ENCODE measurements at places on chromosomes 16 and 17.
A peak's percentile ranks its signal among the peaks of the same experiment; 100 is the strongest.

DNA sequence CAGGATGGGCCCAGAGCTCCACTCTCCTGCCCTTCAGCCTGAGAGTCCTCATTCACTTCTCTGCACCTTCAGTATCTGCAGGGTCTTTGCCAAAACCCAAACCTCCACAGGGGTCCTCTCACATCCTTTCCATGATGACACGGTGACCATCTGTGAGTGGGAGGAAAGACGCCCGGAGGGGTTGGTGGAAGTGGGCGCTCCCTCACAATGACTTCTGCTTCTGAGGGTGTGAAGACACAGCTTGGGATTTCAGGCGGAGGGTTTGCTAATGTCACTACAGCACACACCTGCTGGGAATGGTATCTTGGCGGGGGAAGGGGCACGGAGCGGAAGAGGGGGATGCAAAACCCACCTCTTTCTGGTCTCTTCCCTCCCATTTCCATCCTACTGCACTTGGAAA lies 115.1 kb upstream of the SDK2 start:
- no peak for DNase-seq

GRCh38 chr17:49365667-49366066 lies 3.6 kb upstream of the ZNF652 start:
- peak; percentile 17 for DNase-seq

- no peak for DNase-seq
These were observed 98.7 kb upstream of the ZNF469 start for GRCh38 chr16:88284101-88284500.

DNA sequence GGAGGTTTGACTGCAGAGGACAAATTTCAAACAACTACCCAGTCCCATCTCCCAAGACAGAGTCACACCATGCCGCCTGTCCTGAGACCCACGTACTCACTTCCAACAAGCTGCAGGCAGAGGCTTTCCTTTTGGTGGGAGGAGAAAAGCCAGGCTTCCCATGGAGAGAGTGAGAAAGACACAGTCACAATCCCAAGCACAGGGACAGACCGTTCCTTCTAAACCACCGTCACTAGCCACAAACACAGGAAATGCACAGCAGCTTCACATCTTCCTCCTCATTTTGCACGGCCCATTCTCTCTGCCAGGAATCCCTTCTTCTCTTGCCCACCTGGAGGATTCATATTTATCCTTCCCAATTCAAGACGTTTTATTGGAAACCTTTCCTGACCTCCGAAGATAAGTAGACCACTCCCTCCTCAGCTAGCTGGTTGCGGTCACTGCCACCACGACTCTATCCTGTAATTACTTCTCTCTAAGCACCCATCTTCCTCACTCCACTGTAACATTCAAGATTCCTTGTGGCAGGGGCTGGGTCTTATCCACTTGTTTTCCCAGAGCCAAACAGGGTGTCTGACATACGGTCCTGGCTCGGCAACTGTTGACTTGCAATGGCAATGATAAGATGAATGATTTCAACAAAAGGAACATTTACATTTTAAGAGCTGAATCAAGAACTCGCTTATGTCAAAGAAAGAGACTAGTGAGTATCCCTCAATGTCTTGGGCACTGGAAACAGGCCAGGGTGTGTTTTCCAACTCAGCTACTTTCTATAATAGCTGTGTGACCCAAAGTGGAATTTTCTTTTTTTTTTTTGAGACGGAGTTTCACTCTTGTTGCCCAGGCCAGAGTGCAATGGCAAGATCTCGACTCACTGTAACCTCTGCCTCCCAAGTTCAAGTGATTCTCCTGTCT lies 87.6 kb downstream of the XYLT1 start:
- DNase-seq, result no peak

DNA sequence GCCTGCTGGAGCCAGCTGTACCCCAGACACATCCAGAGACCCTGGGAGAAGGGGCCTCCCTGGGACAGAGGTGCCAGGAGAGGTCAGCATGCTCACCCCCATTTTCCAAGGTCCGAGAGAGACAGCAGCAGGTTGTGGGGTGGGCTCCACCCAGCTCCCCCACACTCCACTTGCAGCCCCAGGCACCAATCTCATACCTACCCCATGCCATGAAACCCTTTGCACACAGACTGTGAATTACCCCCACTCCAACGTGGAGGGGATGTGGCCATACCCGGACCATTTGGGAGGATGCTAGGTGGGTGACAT lies 34.0 kb downstream of the ZFPM1 start:
- no peak for DNase-seq

DNA sequence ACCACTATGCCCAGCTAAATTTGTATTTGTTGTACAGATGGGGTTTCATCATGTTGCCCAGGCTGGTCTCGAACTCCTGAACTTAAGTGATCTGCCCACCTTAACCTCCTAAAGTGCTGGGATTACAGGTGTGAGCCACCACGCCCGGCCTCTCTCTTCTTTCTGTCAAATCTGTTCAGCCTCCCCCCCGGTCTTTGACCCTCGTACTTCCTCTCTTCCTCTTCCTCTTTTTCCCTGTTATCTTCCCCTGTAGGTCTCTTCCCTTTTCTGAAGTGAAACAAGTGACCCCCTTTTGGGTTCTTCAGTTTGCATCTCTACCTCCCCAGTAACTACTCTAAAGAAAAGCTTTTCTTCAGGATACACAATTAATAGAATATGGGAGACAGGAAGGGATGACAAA lies 31.7 kb upstream of the DHX40 start:
- DNase-seq, result no peak

DNA sequence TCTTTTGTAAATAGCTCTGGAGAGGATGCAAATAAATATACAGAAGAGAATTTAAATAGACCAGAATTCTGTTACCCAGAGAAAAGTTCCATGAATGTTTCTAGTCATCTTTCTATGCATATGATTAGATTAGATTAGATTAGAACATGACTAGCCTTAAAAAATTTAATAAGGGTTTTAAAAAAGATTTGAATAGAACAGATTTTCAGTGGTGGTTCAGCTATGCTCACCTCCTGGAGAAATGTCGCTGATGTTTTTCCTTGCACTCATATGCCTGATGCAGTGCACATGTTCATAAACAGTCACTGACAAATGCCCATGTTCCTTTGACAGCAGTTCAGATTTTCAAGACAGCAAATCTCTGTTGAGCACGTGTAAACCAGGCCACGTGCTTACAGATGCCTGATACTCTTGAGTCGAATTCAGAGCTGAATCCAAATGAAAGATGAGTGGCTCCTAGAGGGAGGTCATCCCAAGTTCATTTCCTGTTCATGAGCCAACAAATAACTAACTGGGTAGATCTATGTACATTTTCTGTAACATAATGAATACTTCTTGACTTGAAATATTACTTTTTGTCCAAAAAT lies 19.9 kb upstream of the RAB11FIP4 start:
- no peak for DNase-seq

GRCh38 chr17:75428543-75429469 lies 23.3 kb upstream of the GRB2 start:
- DNase-seq, result peak; percentile 23

Measured in SHP77 (cell line).